ENCODE measurements at places on chromosomes 11 and 22.

GRCh38 chr11:34149786-34150185 lies 44.4 kb downstream of the NAT10 start:
- DNase-seq, result no peak

- DNase-seq, result no peak
Observed at GRCh38 chr22:33302049-33302545, 243.9 kb upstream of the SYN3 start.

DNA sequence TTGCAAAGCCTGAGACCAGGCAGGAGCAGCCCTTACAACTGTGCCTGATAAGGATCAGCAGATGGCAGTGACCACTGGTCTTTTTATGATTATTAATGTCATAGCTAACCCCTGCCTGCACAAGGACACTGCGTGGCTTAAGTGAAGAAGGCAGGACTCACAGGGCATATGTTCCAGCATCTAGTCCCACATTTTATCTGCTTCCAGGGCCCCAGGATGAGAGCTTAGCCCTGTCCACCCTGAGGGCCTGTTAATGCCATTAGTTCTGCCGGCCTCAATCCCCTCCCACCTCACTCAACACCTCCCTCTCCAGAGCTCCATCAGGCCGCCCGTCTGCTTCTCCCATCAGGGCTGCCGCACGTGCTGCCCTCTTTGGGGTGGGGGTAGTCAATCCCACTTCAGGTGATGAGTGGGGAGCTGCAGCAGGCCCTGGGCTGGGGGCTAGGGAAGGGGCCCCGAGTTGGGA lies 33.1 kb upstream of the TSPAN18 start:
- DNase-seq, result no peak

DNA sequence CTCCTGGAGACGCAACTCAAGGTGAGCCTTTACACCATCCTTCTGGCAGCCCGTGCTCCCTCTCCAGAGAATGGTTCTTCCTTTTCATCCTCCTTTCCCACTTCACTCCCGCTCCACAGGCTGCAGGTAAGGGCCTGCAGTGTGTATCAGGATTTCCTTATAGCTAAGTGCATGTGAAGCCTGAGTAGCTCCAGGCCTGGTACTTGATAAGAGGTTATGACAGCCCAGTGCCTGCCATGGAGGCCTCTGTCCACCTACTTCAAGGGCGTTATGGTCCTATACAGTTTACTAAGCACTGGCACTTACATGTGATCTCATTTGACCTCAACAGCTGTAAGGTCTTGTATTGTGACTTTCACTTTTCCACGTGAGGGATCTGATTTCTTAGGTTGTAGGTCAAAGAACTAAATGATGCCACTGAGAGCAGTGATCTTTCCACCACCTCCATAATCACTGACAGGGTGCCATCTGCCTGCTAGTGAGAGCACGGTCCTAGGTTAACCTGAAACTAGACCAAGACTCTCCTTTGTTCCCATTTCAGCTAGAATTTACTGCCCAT lies 18.1 kb downstream of the SSH3 start:
- no peak for DNase-seq

- DNase-seq, result no peak
Observed at GRCh38 chr22:46294784-46295183, 1.9 kb upstream of the GTSE1 start.

- no peak for DNase-seq
Observed at GRCh38 chr22:20741634-20742581, 32.0 kb upstream of the SERPIND1 start.

GRCh38 chr22:19679522-19680101 lies 34.7 kb upstream of the SEPTIN5 start:
- DNase-seq, result no peak

- no peak for DNase-seq
Observed at GRCh38 chr11:65931773-65932557, 12.7 kb downstream of the DRAP1 start.

DNA sequence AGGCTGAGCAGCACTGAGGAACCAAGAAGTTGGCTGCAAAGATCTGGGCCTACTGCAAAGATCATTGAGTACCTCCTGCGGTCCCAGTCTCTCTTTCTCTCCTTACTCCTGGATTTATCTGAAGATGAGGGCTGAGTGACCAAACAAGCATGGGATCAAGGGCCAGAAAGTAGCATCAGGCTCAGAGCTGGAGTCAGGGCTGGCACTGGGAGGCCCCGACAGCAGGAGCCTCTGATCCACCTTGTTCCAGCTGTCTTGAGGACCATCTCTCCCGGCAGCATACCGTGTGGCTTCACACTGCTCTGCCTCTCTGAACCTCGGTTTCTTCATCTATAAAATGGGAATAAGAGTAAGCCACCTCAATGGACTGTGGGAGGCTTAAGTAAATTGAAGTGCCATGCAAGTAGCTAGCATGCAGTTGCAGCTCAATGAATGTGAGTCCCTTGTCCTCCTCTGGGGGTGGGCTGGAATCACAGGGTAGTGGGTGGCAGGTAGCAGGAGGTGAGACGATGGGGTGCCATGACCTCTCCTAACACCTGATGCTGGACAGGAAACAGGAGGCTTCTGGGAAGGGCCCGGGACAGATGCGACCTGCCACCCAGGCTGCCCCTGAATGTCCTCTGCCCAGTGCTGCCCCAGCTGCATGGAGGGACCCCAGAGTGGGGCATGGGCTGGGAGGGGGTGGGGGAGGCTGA lies 52.5 kb upstream of the PRDM11 start:
- DNase-seq, result no peak

GRCh38 chr22:23753385-23753784 lies 840 bp downstream of the VPREB3 start:
- DNase-seq, result no peak

GRCh38 chr22:48262596-48263430 lies 1500.4 kb downstream of the TBC1D22A start:
- DNase-seq, result no peak

DNA sequence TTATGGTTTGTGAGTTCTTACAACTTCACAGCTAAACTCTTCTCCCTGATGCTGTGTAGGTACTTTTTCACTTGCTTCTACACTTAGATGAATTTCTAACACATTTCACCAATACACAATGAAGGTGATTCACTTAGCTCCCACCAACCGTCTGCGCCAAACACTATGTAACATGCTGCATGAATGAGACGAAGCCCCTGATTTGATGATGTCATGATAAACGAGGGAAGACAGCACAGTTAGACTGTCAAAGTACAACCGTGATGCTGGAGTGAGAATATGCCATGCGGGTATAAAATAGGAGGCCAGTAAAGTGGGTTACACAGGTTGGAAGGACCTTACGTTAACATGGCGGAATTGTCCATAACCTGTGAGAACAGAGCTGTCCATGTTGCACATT lies 100.8 kb downstream of the KCNA4 start:
- DNase-seq, result no peak

- DNase-seq, result no peak
Observed at GRCh38 chr11:96215110-96215782, 127.7 kb downstream of the MAML2 start.

- DNase-seq, result no peak
Observed at GRCh38 chr11:2214527-2215229, 43.1 kb upstream of the TH start.

DNA sequence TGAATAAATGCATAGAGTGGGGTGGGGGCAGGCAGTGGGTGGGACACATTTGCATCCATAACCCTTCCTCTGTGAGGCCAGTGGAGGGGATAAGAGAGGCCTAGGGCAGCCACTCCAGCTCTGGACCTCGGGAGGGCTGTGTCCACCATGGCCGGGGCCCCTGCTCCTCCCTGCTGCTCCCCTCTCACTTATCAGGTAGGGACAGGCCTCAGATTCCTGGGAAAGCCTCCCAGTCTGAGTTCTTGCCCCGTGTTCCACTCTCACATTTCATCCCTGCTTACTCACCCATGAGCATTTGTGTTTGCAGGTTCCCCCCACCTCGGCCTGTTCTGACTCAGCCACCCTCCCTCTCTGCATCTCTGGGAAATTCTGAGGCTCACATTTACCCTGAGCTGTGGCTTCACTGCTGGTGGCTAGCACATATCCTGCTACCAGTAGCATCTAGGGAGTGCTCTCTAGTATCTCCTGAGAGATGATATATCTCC lies 128.7 kb upstream of the TOP3B start:
- DNase-seq, result no peak

DNA sequence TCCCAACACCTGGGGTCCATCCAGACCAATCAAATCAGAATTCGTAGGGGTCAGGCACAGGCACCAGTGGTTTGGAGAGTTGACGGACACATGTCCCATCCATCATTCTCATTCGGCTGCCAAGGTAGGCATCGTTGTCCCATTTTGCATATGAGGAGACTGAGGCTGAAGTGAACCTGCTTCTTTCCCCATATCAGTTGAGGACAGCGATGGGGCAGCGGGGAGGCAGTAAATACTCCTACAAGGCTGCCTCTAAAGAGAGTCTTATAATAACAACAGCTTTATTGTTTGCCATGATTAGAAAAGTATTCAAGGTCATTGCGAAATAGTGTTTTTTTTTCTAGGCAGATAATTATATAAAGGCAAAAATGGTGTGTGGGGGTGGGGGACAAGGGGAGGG lies 1.6 kb upstream of the BEST1 start:
- DNase-seq, result no peak

- DNase-seq, result no peak
Observed at GRCh38 chr11:4577761-4578160, 3.8 kb upstream of the OR52I2 start.

GRCh38 chr11:1269957-1270356 lies 39.5 kb downstream of the TOLLIP start:
- DNase-seq, result no peak

DNA sequence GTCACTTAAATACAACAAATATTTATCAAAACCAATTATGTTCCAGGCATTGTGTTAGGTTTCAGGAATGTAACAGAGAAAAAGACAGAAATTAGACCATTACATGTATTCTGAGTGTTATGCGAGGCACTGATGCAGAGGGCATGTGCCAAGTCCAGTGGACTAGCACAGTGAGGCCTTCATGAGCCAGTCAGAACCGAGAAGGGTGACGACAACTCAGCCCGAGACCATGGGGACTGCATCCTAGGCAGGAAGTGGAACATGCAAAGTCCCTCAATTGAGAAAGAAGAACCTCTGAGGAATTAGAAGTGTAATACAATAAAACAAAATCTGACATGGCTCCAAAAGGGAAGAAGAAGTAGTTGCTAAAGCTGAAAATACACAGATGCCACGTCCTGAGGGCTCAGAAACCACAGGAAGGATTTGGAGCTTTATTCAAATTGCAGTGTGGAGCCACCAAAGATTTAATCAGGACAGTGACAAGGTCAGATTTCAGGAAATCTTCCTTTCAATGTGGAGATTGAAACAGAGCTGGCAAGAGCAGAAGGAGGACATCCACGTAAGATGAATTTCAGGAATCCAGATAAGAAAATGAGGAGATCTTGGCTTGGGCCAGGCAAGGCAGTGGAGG lies 529.6 kb downstream of the NTM start:
- no peak for DNase-seq

- DNase-seq, result no peak
Observed at GRCh38 chr11:8028766-8029165, 41.6 kb downstream of the EIF3F start.

DNA sequence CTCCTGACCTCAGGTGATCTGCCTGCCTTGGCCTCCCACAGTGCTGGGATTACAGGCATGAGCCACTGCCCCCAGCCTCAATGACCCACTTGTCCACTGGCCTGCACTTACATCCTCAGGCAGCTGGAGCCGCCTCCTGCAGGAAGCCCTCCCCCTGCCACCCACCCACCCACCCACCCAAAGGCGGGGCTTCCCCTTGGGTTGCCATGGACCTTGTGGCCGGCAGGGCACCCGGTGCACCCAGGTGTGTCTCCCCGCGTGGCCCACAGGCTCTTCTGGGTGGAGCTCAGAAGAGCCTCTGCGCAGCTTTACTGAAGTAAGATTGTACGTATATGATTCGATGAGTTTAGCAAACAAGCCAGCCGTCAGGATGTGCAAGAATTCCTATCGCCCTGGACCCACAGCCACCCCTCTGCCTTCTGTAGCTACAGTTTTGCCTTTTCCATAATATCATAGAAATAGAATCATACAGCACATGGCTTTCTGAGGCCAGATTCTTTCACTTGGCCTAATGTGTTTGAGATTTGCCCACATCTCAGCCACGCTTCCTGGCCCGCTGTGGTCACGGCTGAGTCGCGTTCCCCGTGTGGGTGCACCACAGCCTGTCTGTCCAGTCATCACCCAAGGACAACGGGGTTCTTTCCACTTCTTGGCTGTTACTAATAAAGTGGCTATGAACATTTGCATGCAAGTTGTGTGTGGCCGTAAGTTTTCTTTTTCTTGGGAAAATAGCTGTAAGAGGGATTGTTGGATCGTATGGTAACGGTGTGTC lies 5.3 kb upstream of the BRSK2 start:
- no peak for DNase-seq

DNA sequence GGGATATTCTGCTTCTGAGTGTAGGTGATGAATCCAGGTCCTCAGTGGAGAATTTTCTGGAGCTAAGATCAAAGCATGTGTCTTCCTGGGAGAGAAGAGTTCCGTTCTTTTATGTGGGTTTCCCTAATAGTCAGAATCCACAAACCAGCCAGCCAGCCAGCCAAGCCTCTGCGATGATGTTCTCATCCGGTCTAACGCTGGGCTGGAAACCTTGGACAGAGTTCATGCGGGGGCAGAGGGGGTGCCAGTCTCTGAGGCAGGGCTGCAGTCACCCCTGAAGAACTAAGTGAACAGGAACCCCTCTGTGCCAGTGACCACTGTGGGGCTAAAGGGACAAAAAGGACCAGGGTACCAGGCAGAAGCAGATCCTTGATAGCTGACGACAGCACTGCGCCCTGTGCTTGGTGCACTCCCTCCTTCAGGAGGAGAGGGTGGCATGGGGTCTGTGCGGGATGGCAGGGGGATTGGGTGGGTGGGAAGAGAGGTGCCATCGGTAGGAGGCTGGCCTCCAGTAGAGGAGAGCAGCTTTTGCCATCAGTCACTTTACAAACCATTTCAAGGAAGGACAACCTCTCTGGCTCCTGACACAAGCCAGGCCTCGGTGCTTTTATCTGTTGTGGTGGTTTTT lies 27.1 kb downstream of the ADAMTS15 start:
- no peak for DNase-seq

- DNase-seq, result no peak
Observed at GRCh38 chr11:44226945-44227344, 83.0 kb downstream of the ALX4 start.

- DNase-seq, result no peak
Observed at GRCh38 chr22:32558681-32559355, 84.2 kb downstream of the FBXO7 start.

GRCh38 chr11:108857382-108857781 lies 192.5 kb downstream of the DDX10 start:
- no peak for DNase-seq

- DNase-seq, result no peak
Observed at GRCh38 chr22:31816750-31817149, 62.9 kb downstream of the DEPDC5 start.
